Activated naive CD4-positive, alpha-beta T cell treated with anti-CD3 and anti-CD28 coated beads, Interleukin-2, amount 50 U/mL, for 72 hours (primary cell): ENCODE measurements at places on chromosomes 12 and 14.

DNA sequence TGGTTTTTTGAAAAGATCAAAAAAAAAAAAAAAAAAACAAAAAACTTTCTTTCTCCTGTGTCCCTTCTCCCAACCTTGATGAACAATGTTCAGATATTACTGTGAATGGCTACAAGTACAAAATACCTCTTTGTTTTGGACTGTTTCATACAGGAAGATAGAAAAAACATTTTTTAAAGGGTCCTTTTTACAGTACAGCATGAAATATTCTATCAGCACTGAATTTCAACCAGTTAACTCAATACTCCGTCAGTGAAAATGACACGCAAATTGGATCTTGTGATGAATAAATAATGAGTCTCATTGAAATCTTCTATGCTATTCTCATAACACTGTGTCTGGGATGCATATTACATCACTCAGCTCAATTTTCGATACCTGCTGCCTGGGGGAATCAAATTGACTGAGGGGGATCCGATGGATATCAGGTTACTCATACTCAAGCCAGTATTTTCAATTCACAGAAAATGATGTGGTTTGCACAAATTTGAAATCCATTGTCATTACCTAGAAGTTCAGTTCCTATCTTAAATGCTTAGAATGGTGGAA lies 179.6 kb downstream of the TMTC2 start:
- DNase-seq = no peak

DNA sequence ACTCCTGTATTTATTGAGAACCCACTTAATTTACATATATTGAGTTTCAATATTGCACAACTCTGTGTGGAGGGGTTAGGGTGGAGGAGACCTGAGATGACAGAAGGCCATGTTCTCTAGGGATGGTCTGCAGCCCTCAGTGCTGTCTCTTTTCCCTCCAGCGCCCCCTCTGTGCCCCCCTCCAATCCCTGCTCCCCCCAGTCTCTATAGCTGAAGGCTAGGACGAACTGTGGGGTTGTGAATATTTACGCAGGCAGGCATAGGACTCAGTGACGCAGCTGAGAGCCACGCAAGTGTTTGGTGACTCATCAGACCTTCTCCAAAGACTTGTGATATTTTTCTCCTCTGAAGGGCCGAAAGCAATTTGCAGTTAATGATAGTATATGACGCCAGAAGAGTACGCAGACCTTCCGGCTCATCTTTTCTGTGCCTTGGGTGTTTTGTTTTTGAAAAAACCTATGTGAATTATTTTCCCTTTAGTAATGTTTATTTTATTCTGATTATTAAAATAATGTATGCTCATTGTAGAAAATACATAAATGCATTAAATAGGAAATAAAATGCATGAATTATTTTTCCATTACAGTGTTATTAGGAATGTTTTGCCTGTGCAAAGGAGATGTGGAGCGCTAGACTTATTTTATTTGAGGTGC lies 85.3 kb downstream of the SLC25A47 start:
- DNase-seq = no peak

GRCh38 chr12:88870000-88870737 lies 289.9 kb upstream of the KITLG start:
- no peak for DNase-seq

DNA sequence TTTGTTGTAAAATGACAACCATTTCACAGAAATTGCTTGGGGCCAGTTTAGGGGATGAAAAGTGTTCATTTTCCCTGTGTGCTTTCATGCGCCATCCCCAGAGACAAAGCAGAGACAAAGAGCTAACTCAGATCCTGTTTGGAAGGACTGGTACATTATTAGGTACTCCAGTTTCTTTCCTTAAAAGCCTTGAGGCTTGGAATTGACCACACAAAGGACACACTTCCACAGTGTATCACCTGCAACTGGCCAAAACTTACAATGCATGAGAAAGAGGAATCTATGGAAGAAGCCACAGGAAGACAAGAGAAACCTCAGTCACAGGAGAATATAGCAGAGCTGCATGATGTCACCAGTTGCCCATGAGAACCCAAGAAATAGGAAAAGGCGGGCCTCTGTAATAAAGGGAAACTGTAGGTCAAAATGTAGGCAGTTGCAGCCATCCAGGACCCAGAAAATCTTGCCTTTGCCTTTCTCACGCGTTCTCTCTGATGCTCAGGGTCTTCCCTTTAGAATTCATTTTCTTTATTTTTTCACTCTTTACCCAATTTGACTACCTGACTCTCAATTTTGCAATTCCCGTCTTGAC lies 339.0 kb downstream of the RMST start:
- DNase-seq = no peak

DNA sequence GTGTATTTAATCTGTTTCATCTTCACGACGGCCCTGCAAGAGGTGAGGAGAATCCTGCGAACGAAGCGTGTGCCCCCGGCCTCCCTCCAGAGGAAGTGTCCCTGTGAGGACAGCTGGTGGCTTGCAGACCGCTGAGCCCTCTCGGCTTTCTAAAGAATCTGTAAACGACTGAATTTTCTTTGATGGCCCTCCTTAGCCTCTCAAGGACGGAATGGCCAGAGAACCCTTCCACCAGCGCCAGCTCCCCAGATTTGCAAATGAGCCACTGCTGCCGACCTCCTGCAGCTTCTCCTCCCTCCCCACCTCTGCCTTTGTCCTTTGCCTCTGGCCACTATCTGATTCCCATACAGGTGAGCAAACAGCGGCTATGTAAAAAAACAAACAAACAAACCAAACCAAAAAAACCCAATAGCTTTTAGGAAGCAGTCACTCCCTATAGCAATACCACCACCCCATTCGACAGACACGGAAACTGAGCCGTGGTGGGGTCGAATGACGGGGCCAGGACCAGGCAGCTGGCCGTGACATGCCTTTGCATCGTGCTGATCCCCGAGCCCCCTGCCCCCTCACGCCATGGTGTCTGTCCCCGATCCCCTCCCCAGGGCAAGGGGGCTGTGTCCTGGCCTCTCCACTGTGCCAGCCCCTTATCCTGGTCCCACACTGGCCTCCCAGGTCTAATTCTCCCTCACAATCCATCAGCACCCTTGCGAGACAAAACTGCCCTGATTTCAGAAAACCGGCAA lies 23.6 kb downstream of the RFLNA start:
- DNase-seq = no peak

DNA sequence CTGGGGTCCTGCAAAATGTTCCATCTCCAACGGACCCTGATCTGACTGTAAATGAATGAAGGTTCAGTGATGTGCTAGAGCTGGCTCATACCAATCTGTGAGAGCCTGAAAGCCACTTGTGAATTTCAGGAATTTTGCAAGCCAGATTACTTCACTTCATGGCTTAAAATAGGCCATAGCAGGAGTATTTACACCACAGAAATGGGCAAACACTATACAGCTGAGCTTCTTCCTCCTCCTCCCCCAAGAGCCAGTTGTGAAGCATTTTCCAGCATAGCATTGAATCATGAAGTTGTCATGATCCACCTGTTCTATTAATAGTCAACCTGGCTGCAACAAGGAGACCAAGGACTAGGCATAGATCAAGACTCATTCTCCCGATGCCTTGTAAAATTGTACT lies 141.3 kb upstream of the RASSF8 start:
- no peak for DNase-seq

DNA sequence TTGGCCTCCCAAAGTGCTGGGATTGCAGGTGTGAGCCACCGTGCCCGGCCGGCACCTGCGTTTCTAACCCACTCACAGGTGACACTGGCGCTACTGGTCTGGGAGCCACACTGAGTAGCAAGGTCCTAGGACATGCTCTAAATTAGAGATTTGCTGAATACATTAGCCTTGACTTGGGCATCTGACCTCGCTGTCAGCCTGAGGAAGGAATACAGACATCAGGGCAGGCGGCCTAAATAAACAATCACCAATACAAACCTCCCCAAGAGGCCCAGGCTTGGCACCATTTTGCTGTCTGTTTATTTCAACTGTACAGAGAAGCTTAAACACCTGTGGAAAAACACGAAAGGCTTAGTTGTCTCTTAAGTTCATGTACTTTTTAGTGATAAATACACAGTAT lies 27.5 kb downstream of the P2RX4 start:
- DNase-seq = no peak

GRCh38 chr12:32418903-32419519 lies 19.7 kb downstream of the FGD4 start:
- no peak for DNase-seq

DNA sequence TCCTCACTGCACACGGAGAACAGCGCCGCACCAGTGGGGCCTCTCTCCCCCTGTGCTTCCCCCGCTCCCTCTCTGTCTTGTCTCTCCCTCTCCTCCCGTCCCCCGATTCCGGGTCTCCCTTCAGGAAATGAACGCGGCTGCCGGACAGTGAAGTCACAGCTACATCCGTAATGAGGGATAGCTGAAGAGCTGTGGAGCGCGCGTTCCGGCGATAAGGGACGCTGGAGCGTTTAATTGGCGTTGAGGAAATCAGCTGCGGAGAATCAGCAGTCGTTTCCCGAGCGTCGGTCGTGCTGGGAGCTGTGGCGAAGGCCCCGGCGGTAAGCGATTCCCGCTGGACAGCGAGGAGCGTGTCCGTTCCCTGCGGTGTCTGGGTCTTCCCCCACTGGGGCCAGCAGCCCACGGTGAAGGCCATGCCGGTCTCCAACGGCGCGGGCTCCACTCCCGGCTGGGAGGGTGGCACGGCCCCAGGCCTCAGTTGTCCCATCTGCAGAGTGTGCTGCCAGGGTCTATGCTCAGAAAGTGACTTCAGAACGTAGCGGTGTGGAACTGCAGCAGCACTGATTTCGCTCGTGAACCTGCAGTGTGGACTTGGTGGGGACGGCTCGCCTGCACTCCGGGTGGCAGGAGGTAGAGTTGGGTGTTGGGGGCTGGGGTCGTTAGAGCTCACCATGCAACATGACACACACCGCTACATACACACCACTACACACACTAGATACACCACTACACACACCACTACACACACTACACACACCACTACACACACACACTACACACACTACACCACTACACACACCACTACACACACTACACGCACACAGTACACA lies 10.9 kb downstream of the NOC4L start:
- DNase-seq = no peak

- no peak for DNase-seq
These were observed 5.1 kb downstream of the TESC start for GRCh38 chr12:117093918-117094630.

DNA sequence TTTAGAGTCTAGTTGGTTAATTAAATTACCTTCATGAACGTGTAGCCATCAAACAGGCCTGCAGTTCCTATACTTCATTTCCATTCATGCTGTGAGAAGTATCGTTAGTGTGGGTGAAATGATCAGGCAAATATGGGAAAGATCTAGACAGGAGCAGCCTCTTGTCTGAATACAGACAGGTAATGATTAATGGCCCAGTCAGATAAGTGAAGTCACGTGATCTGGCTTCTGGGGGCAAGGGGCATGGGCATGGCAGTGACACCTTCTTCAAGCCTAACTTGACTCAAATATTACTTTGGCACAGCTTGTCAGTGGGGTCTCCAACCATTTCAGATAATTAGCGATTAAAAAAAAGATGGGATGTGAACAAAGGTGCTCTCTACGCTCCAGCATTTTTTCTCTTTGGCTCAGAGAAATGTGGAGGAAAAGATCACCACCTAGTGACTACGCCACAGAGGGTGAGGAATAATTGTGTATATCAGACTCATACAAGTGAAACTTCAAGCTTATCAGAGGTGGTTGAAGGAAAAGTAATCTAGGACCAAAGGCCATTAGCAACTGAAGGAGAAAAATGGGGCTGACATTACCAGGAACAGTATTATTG lies 17.8 kb downstream of the GUCY2C start:
- no peak for DNase-seq

- DNase-seq = no peak
These were observed 38.7 kb upstream of the CRY1 start for GRCh38 chr12:107131832-107132616.

DNA sequence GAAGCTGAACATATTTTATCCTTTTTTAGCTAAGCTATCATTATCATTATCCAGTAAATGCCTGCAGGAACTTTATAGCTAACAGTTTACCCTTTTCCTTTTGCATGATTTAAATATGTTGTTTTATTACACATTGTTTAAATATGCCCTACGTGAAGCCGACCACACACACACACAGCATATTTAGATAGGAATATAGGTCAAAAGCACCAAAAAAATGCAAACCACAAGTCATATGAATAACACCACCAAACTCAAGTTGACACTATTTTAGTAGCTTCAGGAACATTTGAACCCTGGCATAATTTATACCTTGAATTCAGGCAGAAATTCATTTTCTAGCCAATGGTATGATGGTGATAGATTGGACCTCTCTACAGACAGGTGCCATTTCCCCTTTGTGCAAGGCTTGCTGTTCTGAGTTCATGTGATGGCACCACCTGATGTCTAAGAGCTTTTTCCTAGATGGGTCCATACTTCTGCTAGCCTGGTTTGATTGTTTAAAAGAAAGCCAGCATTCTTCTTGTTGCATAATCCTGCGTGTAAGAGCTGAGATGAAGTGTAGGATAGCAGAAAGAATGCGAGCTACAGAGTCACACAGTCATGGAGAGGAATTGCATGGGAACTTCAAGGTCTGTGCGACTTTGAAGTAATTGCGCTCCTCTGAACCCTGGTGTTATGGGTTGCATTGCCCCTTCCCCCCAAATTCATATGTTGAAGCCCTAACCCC lies 454.8 kb upstream of the SOX5 start:
- no peak for DNase-seq

DNA sequence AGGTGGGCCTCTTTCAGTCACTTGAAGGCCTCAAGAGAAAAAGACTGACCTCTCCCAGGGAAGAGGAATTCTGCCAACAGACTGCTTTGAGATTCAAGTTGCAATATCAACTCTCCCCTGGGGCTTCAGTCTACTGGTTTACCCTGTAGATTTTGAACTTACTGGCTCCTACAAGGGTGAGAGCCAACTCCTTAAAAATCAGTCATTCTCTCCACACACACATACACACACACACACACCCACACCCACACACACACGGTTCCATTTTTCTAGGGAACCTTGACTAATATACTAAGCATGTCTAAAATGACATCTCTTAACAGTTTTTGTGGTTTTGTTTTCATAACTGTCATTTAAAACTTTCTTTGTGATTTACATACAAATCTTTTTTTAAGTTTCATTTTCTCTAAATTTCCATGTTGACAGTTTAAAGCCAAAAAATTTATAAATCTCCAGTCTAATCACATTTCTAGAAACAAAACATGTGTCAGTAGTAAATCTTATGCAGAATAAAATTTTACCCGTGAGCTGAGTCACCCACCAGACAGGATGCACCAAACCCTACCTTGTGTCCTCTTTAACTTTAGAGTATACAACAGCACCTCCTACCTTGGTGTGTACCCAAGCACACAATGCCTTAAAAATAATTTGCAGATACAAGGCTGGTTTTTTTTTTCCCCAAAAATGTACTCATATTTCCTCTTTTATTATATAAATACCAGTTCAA lies 394.6 kb downstream of the AEBP2 start:
- DNase-seq = no peak

DNA sequence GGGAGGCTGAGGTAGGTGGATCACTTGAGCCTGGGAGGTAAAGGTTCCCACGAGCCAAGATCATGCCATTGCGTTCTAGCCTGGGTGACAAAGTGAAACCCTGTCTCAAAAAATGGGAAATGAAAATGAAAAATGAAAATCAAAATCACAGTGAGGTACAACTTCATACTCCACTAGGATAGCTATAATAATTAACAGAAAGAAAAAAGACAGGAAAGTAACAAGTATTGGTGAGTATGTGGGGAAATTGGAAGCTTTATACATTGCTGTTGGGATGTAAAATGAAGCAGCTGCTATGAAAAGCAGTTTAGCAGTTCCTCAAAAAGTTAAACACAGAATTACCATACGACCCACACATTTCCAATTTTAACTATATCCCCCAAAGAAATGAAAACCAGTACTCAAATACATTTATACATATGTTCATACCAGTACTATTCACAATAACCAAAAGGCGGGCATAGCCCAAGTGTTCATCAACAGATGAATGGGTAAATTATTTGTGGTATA lies 22.2 kb downstream of the SGPP1 start:
- DNase-seq = no peak

- DNase-seq = no peak
These were observed 9.0 kb downstream of the TMBIM6 start for GRCh38 chr12:49750027-49750995.
